ENCODE measurements at places on chromosomes 2 and 18.

GRCh38 chr2:172096626-172097547 lies 5.8 kb downstream of the DLX2 start:
- no peak for DNase-seq

- no peak for DNase-seq
Observed at GRCh38 chr2:106075048-106075447, 119.1 kb downstream of the UXS1 start.

GRCh38 chr18:53686965-53687364 lies 537.5 kb downstream of the MBD2 start:
- DNase-seq: no peak

DNA sequence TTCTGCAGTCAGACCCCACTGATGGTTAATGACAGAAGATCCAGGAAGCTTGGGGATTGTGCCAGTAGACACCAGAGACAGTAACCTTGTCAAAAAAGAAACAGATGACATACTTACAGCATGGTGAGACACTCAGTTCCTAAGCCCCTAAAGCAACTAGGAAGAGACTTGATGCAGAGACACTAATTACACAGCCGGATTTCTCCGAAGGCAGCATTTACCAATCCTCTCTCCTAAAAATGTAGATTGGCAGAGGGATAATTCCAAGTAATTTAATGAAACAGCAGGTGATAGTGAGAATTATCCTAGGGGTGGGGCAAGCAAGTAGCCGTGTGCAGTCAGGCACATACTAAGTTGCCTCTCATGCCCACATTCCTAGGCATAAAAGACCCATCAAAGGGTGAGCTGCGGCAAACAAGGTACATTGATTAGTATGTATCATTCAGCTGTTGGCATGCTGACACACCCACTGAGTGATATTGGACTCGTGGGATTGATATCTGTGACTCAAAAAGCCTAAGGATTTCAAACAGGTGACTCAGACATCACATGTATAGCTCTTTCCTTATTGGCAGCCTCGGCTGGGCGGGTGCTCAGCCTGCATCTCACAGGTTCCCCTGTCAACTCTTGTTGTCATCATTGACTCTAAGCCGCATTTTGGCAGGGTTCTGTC lies 296.7 kb upstream of the ATP5MC3 start:
- no peak for DNase-seq

GRCh38 chr2:60320724-60321123 lies 232.7 kb downstream of the BCL11A start:
- no peak for DNase-seq

GRCh38 chr2:104818264-104818663 lies 35.7 kb upstream of the POU3F3 start:
- DNase-seq: no peak

DNA sequence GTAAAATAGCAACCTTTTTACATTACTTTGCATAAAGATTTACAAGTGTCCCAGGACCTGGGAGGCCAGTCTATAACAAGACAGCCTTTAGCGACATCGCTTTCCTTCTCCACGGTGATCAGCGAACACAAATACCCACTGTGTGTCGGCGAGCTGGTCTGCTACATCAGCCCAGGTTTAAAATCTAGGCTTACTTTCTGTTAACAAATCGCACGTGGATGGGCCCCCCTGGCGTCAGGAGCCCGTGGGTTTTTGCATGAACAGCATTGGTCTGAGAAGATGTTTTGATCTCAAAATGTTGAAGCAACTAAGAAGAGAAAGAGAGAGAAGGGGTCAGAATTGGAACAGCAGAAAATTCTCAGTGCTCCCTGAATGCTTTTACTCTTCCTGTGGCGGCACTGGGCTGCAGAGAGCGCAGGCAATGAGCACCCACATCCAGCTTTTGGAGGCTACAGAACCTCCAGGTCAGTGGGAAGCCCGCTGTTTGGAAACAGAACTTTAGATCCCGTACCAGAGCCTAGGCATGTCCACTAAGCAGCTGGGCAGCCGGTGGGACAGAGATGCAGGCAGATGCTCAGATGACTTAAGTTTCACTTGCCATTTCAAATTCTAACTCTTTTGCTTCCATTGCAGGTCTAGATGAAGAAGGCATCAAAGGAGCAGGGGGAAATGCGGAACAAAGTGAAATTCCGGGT lies 32.9 kb downstream of the CYP27C1 start:
- no peak for DNase-seq

- no peak for DNase-seq
Observed at GRCh38 chr2:23478933-23479683, 94.1 kb downstream of the KLHL29 start.

DNA sequence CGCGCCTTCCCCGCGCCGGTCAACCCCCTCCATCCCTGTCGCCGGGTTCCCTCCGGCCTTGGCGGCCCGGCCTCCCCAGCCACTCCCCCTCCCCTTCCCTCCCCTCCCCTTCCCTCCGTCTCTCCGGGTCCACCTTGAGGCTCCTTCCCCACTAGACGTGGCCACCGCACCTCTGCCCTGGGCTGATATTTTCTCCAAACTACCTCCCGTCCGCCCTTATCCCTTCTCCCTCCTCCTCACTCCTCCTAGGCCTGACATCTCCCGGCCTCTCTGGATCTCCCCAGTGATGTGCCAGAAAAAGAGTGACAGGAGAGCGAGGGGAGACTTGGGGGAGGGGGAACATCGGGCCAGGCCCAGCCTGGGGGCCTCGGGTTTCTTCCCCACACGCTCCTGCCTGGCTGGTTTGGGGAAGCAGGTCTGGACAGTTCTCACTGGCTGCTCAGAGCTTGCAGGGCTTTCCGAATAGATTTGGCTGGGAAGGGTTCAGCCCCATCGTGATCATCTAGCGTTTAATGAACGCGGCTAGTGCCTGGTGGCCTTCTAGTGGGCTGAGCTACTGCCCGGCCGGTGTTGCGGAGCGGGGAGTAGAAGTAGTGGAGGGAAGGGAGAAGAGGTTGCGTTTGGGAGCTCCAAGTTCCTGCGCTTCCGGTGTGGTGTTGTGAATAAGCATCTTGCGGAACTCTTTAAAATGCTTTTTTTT lies 641 bp downstream of the MAPRE3 start:
- peak; percentile 34 for DNase-seq

GRCh38 chr2:236974752-236975151 lies 110.9 kb upstream of the COPS8 start:
- no peak for DNase-seq

DNA sequence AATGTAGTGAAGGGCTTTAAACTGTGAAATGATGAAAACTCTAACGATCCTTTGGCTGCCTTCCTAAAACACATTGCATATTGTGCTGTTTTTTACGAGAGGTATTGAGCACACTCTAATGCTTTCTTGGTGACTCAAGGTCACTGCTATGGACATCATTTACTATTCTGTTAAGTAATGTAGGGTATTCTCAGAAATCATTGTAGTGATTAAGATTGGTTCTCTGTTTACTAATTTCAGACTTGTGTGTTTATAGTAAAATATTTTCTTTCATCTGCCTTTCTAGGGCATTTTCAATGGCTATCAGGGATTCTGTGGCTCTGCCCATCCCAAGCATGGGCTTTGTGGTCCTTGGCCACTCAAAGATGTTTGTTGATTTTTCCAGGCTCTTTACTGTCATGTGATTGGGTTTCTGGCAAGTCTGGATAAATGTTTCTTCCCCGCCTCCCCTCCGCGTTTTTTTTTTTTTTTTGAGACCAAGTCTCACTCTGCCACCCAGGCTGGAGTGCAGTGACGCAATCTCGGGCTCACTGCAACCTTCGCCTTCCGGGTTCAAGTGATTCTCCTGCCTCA lies 29.3 kb downstream of the UBE2F start:
- no peak for DNase-seq

GRCh38 chr18:50986360-50987087 lies 18.7 kb downstream of the ELAC1 start:
- no peak for DNase-seq

- DNase-seq: no peak
Observed at GRCh38 chr2:168090366-168091135, 156.8 kb downstream of the STK39 start.

GRCh38 chr18:80126797-80127196 lies 17.7 kb downstream of the ADNP2 start:
- DNase-seq: no peak

DNA sequence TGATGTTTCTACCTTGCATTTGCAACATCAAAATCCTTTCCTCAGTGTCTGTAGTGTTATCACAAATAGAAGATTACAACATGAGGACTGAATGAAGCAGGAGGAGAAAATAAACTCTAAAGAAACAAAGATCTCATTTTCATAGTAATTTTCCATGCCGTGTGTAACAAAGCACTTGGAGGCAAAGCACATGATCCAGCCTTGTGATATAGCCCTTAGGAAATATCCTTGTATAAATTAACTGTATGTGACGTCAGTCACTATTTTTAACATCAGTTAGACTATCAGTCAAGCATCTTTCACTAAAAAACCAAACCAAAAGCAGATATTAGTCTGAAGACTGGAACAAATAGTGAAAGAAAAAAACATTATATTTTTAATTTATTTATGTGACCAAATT lies 492.1 kb upstream of the CNTNAP5 start:
- DNase-seq: no peak

DNA sequence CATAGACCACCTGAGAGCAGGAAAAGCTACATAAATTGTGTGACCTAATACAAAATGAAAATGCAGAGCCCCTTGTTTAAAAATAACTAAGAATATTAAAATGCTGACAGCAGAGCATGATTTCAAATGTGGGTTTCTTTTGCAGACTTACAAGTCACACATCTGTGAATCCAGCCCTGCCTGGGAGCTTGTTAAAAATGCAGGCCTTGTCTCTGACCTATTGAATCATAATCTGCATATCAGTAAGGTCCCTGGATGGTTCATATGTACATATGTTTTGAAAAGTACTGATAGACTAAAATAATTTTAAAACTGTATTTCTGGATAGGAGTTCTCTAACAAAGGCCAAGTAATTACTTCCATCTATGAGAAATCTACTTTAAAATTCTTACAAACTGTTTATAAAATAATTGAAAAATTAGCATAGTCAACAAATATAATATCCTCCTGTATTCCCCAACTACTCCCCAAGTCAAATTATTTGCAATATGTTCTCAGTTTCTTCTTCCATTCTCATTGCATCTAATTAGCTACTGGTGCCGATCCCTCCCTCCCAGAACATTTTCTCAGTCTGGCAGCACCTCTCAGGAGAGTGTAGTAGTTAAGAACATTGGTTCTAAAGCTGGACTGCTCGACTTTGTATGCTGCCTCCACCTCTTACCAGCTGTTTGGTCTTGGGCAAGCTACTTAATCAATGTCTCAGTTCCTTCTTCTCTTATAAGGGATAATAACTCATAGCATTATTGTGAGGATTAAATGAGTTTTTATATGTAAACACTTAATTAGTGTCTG lies 1040.4 kb upstream of the CDH2 start:
- no peak for DNase-seq

GRCh38 chr2:101722864-101723263 lies 25.4 kb downstream of the MAP4K4 start:
- no peak for DNase-seq

DNA sequence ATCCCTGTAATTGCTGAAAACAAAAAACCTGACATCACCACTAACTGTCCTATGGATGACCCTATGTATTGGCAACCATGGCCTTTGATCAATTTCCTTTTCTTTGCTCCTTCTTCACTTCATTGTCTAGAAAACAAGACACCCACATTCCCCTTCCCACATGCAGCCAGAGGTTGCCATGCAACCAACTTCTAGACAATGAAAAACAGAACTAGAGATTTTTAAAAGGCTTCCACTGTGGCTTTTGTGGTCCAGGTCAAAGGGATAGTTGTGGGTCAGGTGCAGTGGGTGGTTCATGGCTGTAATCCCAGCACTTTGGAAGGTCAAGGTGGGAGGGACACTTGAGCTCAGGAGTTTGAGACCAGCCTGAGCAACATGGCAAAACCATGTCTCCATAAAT lies 139.3 kb upstream of the DOK6 start:
- no peak for DNase-seq

DNA sequence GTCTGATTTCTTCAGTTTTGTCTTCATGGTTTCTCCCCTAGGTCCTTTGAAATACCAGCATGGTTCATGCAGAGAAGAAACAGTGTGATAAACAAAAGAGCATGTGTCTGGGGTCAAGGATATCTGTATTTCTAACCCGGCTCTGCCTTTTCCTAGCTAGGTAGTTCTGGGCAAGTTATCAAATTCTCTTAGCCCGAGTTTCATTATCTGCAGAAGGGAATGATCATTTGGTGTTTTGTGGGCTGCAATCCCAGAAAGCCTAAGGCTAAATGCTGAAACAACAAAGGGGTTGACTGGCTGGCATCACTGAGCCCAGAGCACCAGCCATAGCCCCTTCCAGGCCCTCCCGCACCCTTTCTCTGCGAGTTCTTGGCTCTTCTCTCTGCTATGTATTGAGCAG lies 51.7 kb upstream of the DAPL1 start:
- DNase-seq: no peak

DNA sequence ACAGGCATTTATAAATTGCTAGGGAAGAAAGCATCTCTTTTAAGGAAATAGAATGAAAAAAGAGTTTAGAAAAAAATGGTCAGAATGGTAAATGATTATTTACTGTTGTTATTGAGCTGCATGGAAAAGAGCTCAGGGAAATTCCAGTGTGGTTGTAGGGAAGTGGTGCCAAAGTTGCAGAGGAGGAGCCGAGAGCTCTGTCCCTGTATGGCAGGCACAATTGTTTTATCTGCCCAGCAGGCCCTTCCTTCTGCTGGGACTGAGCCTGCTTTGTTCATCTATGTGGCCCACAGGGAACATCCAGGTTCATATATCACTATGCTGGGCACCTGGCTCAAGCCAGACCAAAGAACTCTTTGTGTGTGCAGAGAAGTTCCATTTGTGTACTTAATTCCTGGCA lies 80.8 kb upstream of the AGAP1 start:
- DNase-seq: no peak

GRCh38 chr2:40403233-40403836 lies 48.6 kb downstream of the SLC8A1 start:
- DNase-seq: no peak

DNA sequence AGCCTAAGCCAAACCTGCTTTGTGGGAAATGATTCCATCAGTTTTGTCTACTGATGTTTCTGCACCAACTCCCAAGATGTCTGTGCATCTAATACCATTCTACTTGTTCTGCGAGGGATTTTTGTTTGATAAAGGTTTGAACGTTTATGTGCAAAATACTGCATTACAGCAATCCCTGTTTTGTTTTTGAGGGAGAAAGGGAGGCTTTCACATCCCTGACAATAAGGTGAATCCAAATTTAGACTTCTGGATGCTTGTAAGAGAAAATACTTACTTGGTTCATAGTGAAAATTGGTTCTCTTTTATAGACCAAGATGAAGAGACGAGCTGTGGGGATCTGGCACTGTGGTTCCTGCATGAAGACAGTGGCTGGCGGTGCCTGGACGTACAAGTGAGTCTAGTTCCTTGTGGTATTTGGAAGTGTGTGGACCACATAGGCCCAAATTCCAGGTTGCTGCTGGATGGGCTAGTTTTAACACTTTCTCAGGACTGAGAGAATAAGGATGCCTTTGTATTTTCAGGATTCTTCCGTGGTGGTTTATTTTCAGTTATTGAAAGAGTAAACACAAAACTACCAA lies 1.1 kb downstream of the RPL37A start:
- no peak for DNase-seq

- no peak for DNase-seq
Observed at GRCh38 chr2:59217360-59217759, 976.2 kb upstream of the FANCL start.

GRCh38 chr2:20093263-20094141 lies 42.1 kb upstream of the LAPTM4A start:
- DNase-seq: no peak
